WERI-Rb-1 (cell line): ENCODE measurements at places on chromosomes 11 and 22.

- DNase-seq = no peak
These were observed 193.4 kb downstream of the CASP12 start for GRCh38 chr11:104704888-104705287.

DNA sequence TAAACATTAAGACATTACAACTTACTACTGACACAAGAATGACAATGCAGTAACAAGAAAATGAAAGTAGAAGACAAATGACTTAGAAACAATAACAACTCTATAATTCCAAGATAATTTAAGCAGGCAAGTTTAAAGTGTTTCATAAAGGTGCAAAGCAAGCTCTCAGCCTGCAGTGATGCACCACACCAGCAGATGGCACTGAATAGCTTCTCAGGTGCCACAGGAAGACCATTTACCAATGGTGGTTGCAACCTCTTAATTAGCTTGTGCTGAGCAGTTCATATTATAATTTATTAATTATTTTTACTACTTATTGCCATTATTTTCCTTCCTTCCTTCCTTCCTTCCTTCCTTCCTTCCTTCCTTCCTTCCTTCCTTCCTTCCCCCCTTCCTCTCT, 60.6 kb downstream of the NXPE2 start:
- peak; percentile 61 for DNase-seq

GRCh38 chr11:77269484-77270123, 31.9 kb downstream of the GDPD4 start:
- no peak for DNase-seq

DNA sequence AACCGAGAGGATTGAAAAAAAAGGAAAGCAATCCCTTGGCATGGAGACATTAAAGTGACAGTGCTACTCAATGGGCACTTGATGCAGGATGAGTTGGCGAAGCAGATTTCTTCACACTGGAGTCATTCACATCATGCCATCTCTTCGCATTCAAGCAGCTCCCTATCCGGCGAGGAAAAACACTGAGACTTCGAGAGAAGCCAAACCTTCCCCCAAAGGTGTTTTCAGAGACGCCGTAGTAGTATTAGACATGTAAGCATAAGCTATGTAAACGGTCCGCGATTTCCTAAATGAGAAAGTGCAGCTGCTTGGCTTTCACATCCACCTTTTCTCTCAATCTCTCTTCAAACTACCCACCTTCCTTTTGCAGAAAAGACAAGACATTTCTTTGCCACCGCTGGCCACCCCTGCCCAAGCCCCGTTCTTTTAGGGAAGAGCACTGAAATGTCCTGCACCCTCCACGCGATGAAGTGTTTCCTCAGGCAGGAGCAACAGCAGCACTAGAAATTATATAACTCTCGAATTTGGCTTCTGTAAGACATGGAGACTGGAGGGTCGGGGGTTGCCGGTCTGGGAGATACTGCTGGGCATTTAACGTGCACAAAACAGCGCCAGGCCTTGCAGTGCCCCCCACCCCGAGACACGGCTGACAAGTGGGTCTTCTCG, at the start of gene DLG2:
Gene DLG2, minus strand, starts transcription at position 13 of the 666 bp plus-strand sequence.
- no peak for DNase-seq

DNA sequence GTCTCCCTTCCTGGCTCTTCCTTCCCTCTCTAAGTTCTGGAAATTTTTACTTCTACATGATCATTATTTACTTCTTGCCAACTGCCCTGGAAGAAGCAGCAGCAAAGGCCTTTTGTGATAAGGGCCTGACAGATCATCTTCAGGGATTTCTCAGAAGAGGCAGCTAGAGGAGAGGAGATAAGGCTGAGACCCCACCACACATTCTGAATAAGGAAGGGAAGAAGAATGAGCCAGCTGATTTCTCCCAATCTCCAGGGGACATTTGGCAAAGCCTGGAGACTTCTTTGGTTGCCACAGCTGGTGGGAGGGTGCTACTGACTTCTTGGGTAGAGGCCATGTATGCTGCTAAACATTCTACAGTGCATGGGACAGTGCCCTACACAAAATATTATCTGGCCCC, 122.4 kb upstream of the OR9Q1 start:
- DNase-seq = no peak

GRCh38 chr11:94924171-94924572, 49.2 kb downstream of the CWC15 start:
- no peak for DNase-seq

GRCh38 chr22:19816372-19817119, 38.1 kb downstream of the GNB1L start:
- no peak for DNase-seq

DNA sequence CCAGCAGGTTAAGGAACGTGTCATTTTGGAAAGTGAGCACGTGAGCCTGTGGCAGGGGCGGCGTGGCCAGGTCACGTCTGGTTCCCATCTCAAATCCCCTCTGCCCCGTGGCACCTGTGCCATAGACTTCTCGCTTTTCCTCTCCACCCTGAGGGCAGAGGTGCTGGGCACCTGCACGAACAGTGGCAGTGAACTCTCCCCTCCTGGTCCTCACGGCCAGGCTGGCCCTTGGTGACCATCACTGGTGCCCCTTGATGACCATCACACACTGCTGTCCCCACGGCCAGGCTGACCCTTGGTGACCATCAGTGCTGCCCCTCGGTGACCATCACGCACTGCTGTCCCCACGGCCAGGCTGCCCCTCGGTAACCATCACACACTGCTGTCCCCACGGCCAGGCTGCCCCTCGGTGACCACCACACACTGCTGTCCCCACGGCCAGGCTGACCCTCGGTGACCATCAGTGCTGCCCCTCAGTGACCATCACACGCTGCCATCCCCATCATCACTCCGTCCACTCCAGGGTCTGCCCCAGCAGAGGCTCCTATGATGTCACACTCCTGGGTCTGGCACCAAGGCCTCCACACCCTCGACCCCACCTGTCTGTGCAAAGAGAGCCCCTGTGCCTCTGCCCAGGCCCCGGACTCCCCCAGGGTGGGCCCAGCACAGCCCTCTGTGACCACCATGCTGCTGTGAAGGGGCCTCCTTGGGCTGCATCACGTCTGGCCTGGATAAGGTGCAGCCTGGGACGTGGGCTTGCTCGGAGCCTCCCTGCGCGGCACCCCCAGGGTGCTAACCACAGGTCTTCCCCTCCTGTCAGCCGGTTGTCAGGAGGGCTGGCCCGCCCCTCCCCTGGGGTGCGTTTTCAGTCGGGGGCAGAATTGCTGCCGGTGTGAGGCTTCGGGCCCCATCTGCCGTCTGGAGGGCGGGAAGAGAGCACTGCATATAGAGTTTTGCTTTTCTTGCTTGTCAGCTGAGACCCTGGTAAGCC, 738.6 kb downstream of the BRD1 start:
- DNase-seq = no peak

DNA sequence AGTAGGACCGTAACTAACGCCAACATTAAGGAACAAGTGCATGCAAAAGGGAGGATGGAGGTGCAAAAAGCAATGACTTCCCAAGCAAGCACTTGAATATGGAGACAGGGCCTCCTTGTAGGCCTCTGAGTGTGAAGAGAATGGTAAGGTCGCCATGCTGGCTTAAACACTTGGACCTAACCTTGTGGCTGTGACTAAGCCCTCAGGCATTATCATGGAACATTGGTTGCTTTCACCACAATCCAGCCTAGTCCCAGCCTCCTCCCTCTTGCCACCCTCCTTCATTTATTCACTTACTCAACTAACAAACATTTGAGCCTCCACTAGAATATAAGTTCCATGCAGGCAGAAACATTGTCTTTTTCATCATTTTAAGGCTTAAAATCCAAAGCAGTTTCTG, 11.9 kb upstream of the SYTL2 start:
- DNase-seq = no peak

- no peak for DNase-seq
These were observed 54.4 kb downstream of the RCN1 start for GRCh38 chr11:32145282-32145681.

GRCh38 chr11:75462117-75462653, 29.2 kb upstream of the KLHL35 start:
- DNase-seq = no peak

GRCh38 chr11:43124272-43124935, 187.4 kb upstream of the API5 start:
- DNase-seq = no peak

- peak; percentile 44 for DNase-seq
These were observed 31.3 kb downstream of the DAGLA start for GRCh38 chr11:61711498-61711897.

DNA sequence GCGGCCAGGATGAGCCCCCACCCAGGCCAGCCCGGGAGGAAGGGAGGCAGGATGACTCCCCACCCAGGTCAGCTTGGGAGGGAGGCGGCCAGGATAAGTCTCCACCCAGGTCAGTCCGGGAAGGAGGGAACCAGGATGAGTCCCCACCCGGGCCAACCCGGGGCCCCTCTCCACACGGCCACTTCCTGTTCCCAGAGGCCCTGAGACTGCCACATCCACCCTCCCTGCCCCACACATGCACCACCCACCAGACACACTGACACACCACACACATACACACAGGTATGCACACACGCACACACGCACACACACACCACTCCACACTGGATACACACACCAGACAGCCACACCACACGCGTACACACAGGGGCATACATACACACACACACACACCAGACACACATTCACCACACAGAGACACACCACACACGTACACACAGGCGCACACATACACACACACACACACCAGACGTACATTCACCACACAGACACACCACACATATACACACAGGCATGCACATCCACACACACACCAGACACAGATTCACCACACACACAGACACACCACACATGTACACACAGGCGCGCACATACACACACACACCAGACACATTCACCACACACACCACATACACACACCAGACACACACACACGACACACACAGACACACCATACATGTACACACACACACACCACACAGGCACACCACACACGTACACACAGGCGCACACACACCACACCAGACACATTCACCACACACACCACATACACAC, 84.9 kb upstream of the PRR5 start:
- no peak for DNase-seq

DNA sequence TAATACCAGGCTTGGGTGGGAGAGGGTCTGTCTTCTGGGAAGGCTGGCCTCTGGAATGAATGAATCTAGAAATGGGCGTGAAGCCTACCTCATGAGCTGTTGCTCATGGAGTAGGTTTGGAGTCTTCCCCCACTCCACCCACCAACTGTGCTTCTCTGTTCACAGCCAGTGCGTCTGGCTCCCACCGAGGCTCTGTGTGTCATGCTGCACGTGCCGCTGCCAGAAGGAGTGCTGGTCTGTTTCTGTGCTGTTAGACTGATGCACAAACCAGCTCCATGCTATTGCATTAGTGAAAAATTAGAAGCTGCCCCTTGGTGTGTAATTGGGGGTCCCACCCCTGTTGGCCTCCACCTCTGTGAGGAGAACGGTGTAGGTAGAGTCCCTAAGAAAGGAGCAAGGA, 132.3 kb upstream of the PARVA start:
- DNase-seq = no peak
